ENCODE measurements at places on chromosomes 1 and 21.
A peak's percentile ranks its signal among the peaks of the same experiment; 100 is the strongest.

- no peak for DNase-seq
These were observed 65.5 kb upstream of the LRP8 start for GRCh38 chr1:53393325-53393792.

DNA sequence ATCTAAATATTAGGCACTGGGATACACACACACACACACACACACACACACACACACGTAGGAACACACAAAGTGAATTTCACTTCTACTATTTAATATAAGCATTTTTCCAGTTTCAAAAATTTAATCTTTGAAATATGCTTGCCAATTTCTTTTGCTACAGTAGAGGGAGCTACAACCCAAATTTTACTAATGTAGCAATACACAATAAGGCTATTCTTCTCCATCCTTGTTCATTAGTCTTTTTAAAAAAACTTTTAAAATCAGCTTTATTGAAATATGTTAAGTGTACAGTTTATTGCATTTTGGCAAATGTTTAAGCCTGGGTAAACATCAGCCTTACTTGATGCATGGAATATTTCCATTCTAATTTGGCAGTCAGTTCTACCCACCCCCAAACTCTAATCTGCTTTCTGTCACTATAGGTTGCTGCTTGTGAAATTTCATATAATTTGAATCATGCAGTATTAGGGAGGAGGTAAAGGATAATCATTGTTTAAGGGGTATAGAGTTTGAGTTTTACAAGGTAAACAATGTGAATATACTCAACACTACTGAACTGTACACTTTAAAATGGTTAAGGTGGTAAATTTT is 93.0 kb upstream of the TENT5C start:
- DNase-seq = no peak

DNA sequence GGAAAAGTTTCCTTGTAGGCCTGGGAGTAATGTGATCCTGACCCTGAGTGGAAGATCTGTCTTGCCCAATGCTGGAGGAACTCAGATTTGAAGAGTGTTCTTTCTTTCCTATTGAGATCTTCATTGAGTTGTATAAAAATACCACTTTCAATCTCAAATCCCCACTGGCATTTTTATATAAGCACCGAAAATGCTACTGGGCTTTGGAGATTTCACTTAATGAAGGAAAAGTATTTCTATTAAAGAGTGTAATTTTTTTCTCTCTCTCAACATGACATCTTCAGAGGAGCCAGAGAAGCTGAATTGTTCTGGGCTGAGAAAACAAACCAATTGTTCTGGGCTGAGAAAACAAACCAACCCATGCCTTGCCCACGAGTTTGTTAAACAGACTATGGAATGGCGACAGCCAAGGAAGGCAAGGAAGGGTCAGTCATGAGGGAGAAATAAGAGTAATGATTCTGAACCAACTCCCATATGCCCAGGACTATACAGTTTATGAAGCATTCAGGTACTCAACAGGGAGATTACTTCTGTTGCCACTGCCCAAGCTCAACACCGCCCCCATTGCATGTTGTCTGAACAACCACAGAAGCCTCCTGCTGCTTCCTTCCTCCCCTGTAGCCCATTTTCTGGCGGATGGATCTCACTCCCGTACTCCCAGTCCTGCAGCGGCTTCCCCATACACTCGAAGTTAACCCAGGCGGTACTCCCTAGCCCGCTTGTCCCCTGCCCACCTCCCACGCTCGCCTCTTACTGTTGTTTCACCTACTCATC is 103.2 kb downstream of the BEND5 start:
- no peak for DNase-seq

GRCh38 chr1:150161747-150162581 is 12.2 kb downstream of the PLEKHO1 start:
- DNase-seq = no peak

- peak; percentile 49 for DNase-seq
These were observed 4.9 kb upstream of the POFUT2 start for GRCh38 chr21:45292399-45293219.

Measured in stimulated activated CD8-positive, alpha-beta memory T cell treated with anti-CD3 and anti-CD28 coated beads, Interleukin-7, amount 100 ng/mL, for 48 hours (primary cell).